ENCODE measurements at places on chromosomes 4 and X.

DNA sequence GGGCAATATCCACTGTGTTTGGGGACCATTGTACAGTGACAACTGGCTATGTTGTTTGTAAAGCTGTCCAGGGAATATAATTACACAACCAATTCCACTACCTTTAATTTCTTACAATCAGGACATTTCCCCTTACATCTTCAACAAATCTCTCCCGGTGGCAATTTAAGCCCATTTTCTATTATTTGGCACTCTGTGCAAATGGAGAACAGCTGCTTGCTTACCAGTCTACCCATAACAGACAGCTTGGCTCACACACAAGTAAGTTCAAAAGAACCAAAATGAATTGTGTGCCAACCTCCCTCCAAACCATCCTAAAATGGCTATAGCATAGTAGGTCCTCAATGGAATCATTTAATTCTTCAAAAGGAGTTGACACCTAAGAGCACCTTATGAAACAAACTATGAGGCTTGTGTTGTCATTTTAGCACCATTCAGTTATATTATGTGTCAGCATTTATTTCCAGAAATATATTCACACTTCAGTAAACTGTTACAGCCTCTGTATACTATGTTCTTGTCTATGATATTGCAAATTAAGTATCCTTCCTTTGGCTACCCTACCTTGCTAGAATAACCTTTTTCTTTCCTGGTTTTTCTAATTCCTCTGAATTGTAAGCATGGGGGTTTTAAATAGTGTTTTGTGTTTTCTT lies 18.4 kb downstream of the GABRA4 start:
- DNase-seq, result no peak

DNA sequence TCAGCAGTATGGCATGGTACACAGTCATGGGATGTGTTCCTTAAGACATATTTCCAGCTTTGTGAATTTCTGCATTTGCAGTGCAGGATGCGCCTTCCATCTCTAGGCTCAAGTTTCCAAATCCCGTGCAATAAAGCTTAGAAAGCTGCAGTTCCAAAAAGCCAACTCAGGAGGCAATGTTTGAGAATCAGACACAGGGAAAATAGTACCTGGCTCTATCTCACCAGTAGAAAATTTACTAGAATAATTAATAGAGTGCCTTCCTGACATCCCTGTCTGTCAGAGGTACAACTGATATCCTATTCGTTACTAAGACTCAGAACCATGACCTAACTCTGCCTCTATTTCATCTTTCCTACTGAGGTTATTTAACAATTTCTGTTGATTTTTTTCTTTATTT lies 1333.0 kb downstream of the PCDH19 start:
- DNase-seq, result no peak

GRCh38 chr4:168800926-168801325 lies 209.1 kb downstream of the CBR4 start:
- DNase-seq, result no peak

GRCh38 chr4:4502694-4503311 lies 39.0 kb downstream of the STX18 start:
- DNase-seq, result no peak

- no peak for DNase-seq
Observed at GRCh38 chrX:66833426-66833825, 194.5 kb upstream of the EDA2R start.

GRCh38 chrX:79259073-79259689 lies 108.0 kb downstream of the ITM2A start:
- peak; percentile 14 for DNase-seq

DNA sequence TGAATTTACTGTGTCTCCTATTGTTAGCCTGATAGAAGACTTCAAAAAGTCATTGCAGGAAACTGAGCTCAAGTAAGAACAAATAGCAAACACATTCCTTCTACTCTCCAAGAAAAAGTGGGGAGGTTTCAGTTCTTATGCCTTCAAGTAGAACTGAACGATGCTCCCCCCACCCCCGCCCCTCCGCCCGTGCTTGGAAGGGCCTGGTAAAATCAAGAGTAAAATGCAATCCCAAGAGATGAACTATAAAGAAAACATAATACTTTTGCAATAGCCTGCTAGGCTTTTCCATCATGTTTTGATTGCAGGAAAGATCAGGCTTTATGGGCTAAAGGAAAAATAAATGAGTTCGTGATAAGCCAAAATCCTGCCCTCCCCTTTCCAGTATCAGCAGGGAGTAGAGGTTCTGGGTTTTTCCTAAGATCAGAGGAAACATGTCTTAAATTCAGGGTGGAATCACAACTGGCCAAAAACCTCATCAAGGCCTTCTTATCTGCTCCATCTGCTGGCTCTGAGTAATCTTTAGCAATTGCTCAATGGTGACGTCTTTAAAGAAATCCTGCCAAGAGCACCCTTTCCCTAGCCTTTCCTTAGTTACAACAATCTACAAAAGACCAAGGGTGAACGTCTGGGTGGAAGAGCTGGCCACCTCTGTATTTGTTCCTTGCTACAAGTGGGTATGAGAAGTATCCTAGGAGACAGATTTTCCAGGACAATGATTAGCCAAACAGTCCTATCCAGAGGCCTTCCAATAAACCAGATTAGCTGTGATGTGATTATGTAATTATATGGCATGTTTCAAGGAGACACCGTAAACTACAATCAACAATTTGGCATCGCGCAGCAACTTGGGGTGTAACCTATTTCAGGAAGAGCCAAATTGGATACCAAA lies 66.3 kb upstream of the FAM9C start:
- DNase-seq, result no peak

- no peak for DNase-seq
Observed at GRCh38 chr4:7276515-7276914, 84.2 kb downstream of the SORCS2 start.

DNA sequence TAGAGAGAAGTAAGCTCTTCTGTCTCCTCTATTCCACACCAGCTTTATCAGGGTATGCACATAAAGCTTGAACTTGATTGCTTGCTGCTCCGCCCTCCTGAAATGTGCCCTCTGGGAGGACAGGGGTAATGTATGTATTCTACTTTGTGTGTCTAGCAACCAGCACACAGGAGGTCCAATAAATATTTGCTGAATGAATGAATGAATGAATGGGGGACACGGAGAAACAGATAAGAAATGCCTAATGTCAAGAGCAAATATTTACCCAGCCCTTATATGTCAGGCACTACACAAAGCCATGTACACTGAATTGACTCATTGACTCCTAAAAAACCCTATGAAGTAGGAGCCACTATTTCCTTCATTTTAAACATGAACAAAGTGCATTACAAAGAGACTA lies 2.3 kb upstream of the MSL3 start:
- DNase-seq, result no peak

DNA sequence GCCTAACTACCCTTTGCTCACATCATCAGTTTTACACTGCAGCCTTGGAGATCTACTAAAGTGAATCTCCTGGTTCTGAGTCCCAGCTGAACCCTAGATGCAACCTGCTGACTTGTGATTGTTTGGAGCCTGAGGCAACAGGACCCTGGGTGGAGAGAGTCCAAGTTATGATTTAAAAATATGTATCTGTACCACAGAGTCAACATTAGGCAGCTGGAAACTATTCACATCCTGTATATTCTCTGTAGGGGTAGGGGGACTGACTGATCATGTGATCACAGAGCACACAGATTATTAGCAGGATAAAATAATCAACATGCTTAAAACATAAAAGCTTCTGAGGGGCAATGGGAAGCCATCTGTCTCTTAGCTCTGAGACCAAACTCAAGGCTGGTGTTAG lies 52.1 kb downstream of the CT47B1 start:
- DNase-seq, result no peak

DNA sequence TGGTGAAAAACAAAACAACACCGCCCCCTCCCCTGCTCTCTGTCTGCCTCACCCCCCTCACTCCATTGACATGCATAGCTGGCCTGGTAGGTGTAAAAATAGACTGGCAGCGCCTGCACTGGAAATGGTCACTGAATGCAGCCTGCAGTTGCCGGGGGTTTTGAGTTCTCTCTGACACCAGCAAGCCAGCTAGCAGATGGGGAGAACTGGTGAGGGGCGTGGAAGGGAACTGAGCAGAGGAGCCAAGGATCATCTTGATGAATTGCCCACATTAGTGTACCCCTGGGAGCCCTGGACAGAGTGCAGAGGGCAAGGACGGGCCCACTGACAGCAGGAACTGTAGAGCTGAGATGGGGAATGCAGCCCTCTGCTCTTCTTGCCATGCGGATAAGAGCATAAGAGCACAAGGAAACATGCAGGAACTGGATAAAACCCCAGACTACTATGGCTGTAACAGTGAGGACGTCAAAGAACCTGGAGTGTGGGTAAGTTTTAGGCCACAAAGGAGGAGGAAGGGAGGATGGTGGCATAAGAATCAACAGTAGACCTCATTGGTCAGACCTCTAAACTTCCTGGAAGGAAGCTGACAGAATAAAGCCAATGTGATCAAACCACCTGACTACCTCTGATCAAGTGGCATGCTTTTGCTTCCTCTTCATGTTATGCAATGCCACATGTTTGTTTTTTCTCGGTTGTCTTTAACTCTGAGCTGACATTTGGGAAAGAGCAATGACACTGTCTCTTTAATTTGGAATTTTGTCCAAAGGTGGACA lies 96.3 kb downstream of the ANK2 start:
- DNase-seq, result no peak

GRCh38 chr4:100782356-100782755 lies 264.5 kb upstream of the EMCN start:
- DNase-seq, result no peak

GRCh38 chr4:77695774-77696173 lies 90.2 kb downstream of the CXCL13 start:
- no peak for DNase-seq

GRCh38 chr4:176793060-176793605 lies 411 bp upstream of the VEGFC start:
- DNase-seq, result no peak

DNA sequence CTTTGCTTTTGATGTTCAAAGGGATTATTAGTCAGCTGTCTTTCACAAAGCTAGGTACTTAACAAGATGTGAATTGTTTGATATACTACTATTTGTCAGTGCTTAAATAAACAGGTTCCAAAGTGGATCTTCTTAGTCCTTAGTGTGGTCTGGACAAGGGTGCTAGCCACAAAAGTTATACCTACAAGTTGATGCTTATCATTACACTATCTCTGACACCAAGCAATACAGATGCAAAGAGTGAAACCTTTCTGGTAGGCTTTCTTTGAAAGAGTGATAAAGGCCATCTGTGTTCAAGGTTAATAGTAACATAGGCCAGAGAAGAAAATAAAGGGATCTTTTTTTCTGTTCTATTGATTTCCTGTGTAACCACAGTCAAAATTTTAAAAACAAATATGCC lies 12.2 kb upstream of the RBPJ start:
- DNase-seq, result no peak

GRCh38 chr4:132396636-132397035 lies 752.5 kb upstream of the PCDH10 start:
- DNase-seq, result no peak

GRCh38 chrX:104935581-104935980 lies 284.9 kb downstream of the TEX13A start:
- no peak for DNase-seq

GRCh38 chrX:114798907-114799306 lies 215.0 kb downstream of the HTR2C start:
- no peak for DNase-seq

DNA sequence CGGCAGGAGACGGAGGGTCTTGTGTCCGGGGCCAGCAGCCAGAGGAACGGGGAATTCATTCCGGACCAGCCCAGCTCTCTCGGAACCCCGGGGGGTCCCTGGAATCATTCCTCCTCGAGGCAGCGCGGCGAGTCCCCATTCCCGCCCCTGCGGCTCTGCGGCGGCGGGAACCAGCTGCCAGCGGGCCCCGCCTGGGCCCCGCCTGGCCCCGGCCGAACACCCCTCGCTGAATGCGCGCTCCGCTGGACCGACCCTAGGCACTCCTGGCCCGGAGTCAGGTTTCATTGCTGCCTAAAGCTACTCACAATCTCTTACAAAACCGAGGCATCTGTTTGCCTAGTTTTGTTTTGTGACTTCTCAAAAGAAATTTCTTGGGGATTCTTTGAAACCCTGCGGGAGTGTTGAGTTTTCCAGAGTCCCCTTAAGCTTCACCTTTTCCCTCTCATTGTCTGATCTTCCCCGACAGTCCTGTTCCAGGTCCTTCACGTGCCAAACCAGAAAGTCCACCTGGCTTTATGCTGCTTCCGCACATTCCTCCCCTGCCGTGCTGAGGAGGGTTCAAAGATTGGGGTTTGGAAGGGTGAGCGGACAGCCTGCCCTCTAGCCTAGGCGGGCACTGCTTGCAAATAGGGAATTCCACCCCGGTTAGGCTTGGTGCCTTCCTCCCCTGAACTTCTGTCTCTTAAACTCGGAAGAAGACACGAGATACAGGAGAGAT lies 789 bp downstream of the ARHGAP10 start:
- DNase-seq, result no peak

GRCh38 chr4:70277121-70277520 lies 34.7 kb downstream of the CSN3 start:
- DNase-seq, result no peak

DNA sequence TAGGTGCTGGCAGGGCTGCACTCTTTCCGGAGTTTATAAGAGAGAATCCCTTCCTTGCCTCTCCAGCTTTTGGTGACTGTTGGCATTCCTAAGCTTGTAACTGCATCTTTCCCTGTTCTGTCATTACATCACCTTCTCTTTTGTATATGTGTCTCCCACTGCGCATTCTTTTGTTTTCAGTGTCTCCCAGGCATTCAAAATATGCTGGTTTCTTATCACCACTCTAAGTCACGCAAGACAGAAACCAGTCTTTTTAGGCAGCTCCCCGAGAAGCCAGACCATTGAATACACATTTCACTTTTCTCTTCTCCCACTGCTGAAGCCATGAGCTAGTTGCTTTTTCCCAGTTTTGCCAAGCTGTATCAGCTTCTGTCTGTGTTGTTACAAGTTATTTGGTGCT lies 71.0 kb downstream of the LAS1L start:
- no peak for DNase-seq

DNA sequence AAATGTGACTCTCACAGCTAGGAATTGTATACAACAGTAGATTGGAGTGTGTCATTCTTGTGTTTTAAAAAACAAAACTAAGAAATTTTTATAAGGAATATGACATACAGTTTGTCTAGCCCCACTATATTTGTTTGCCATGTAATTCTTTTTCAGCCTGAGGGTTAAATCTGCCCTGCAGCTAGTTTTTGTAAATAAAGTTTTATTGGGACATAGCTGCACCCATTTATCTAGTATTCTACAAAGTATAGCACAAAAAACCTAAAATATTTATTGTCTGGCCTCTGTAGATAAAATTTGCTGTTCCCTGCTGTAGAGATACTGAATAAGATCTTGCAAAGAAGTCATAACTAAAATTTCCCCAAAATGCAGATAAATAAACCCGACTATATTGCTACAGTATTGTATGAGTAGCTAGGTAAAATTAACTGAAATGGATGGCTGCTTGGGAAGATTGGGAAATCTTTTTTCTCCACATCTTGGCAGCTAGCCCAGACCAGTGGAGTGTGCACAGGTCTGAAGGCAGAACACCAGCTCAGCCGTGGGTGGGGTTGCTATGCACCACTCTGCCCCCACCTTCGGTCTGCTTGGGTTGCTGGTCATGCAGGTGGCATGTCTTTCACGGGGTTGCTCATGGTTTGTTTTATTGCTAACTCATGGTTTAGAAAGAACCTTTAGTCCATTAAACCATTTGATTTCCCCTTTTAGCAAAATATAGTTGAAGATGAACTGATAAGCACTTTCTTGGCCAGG lies 127.9 kb downstream of the KLHL8 start:
- DNase-seq, result no peak

GRCh38 chr4:188198982-188199792 lies 59.9 kb downstream of the TRIML1 start:
- no peak for DNase-seq

- no peak for DNase-seq
Observed at GRCh38 chr4:146520896-146521540, 722 bp downstream of the SLC10A7 start.

Measured in stimulated activated CD4-positive, alpha-beta T cell treated with anti-CD3 and anti-CD28 coated beads, TNF-alpha, amount 100 ng/mL, for 4 hours (primary cell).